ENCODE measurements at places on chromosomes 11 and 22.

GRCh38 chr22:49412236-49412635, 415.4 kb downstream of the BRD1 start:
- no peak for DNase-seq

- peak; percentile 1 for DNase-seq
These were observed 10.6 kb downstream of the WNT7B start for GRCh38 chr22:45966320-45966894.

- DNase-seq, result no peak
These were observed 3.3 kb downstream of the MTMR2 start for GRCh38 chr11:95920460-95921105.

- no peak for DNase-seq
These were observed 148.1 kb downstream of the FAM76B start for GRCh38 chr11:95641495-95641894.

GRCh38 chr11:122717264-122717867, 61.8 kb downstream of the UBASH3B start:
- DNase-seq, result peak; percentile 60

DNA sequence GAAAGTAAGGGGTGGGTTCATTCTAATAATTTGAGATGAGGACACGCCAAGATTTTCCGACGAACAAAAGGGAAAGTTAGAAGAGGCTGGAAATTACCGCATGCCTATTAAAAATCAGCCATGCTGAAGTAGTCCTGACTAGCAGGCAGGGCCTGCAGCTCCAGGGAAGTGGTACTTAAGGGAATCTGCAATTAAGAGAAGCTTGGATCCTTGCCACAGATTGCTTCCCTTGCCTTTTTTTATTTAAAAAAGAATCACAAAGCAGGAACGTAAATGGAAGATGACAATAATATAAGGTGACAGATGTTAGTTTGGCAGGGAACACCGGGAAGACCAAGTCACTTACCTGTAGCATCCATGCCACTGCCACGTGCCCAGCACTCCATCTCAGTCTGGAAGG, 359.3 kb downstream of the CADM1 start:
- no peak for DNase-seq

DNA sequence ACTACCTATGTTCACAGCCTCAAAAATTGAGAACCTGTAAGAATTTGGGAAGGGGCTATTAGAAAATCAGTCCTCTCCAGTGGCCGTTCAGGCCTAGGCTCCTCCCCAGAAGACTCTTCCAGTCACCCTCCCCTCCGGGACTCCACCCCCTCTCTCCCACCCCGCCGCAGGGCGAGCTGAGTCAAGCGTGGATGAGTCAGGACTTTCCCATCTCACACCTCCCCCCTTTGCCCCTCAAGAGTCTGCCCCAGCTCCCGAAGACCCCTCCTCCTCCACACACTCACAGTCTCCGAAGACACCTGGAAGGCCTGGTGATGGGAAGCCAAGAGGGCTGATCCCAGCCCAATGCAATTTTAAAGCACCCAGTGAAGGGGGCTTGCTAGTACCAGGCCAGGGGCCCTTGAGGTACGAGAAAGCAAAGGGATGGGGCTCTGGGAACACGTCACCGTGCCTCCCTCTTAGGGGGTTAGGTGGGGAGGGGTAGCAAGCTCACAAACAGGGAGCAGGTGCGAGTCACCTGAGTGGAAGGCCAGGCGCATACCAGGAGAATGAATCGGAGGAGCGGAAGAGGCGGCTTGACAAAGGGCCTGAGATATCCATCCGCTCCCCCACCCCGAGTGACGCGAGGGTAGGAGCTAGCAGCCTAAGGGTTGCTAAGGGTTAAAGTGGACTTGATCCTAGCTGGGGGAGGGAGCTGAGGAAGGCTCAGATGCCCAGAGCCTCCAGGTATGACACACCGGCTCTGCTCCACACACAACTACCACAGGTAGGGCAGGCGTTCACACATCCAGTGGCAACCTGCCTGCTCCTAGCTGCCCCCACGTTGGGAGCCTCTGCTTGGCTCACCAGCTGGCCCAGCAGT, 13.6 kb downstream of the BCL9L start:
- DNase-seq, result peak; percentile 75

DNA sequence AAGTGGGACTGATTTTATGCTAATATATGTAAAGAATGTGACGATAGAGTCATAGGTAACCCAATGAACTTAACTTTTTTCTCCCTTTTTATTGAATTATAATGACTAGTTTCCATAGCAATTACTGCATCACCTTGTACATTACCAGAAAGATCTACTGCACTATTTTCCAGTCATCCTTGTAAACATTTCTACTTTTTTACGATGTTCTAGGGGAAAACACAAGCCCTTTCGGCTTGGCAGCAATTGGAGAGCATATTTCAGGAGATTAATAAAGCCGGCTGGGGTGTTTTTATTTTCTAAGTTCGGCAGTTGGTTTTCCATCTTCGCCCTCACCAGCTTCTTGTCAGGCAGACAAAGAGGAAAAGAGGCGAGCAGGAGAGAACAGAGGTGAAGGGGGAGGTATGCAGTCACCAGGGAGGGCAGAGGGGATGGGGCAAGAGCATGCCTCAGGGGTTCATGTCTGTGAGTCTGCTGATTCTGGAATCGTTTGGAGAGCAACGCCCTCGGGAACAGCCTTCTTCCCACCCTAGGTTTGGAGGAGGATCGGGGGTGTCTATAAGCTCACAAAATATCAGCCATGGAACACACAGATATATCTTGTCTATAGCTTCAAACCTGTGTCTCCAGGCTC, 476.4 kb downstream of the MIAT start:
- DNase-seq, result no peak

DNA sequence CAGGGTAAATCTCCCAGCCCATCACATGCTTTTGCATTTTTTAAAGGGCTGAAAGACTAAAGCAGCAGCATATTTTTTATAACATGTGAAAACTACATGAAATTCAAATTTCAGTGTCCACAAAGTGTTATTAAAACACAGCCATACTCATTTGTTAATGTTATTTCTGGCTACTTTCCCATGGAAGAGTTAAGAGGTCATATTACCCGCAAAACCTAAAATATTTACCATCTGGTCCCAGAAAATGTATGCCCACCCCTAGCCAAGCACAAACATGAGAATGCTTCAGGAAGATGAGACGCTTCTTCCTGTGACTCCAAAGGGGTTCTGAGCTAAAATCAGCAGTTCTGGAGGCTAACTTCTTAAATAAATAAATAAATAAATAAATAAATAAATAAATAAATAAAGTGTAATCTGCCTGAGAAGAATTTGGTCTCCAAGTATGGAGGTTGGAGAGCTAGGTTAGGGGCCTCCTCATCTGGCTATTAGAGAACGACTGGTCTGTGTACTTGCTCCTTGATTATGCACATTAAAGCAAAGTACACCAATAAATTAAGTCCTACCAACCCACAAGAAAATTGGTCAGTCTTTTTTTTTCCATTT, 9.7 kb downstream of the IMMP1L start:
- no peak for DNase-seq

GRCh38 chr11:3222003-3222855, 3.6 kb upstream of the MRGPRG start:
- no peak for DNase-seq

- no peak for DNase-seq
These were observed 20.8 kb downstream of the PIK3IP1 start for GRCh38 chr22:31271485-31271884.

DNA sequence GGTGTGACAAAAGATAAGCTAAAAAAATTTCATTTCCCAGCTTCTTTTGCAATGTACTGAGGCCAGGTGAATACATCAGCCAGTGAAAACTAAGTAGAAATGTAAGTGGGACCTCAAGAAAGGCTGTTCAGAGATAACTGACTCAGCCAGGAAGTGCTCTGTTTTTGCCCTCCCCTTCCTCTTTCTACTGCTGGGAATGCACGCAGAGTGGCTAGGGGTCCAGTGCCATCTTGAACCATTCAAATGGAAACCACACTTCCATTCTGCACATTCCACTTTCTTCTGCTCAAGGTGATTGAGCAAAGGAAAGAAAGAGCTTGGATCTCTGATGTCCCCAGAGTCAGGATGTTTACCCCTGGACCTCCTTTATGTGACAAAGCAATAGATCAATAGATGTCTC, 27.8 kb upstream of the LMO2 start:
- DNase-seq, result no peak

DNA sequence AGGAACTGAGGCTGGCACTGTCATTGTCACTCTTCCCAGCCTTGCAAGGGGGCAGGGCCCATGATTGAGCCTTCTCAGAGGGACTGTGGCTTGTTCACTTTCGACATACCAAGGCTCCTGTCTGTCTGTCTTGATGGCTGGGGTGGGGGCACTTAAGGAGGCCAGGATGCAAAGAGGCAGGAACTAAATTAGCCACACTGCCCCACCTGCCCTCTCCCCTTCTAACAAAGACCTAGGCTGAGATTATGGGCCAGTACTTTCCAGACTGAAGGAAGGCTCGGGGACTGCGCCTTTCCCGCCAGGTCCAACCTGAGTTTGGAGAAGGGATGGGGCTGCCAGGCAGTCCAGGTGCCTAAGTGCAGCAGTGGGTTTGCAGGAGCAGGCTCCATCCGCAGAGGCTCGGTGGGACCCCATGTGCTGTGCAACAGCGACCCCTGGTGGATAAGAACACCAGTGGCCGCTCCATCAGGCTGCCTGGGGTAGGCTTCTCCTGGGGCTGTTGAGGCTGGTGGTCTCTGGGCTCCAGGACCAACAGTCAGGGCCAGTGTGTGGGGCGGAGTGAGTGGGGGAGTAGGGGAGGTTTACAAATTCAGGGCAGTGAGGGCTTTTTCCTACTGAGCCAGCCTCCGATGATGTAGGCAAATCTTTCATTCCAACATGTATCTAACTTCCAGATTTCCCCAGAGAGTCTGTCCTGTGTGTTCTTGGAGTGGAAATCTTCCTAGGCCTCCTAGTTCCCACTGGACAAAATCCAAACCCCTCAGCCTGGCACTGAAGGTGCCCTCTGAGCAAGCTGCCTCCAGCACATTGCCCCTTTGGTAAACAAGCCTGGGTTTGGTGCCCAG, 93.9 kb downstream of the INSC start:
- DNase-seq, result peak; percentile 52

- no peak for DNase-seq
These were observed 6.1 kb downstream of the MCHR1 start for GRCh38 chr22:40685406-40685805.

- peak; percentile 68 for DNase-seq
These were observed 29.9 kb upstream of the MALAT1 start for GRCh38 chr11:65468874-65469333.

- no peak for DNase-seq
These were observed 86.1 kb downstream of the GRM5 start for GRCh38 chr11:88979641-88980040.

GRCh38 chr11:36091256-36091811, 147.5 kb downstream of the LDLRAD3 start:
- DNase-seq, result peak; percentile 94

DNA sequence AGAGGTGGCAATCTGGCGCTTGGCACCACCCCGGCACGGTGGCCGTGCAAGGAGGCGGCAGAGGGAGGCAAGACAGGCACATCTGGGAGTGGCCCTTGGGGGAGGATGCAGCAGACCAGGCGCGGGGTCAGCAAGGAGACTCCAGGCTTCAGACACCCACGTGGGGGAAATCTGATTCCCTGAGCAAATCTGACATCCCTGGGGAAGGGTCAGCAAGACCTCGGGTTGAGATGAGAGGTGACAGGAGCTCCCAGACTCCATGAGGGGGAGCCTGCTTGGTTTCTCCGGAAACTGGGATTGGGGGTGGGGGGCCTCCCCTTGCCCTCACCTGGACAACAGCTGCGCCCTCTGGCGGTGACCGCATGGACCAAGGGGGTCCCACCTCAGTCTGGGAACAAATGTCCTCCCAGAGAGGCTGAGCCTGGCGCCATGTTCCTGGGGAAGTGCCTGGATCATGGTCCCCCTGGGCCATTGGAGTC, 4.0 kb upstream of the RCOR2 start:
- DNase-seq, result no peak

GRCh38 chr11:3132271-3132781, 32.8 kb downstream of the OSBPL5 start:
- DNase-seq, result no peak
